ENCODE measurements at places on chromosomes 6 and 20. TPM values are rescaled to one million over a fixed set of nuclear protein-coding genes. Genes with fewer than 3 reads are reported as not detected.

The DNMT3B gene
- 2.4 TPM for total RNA-seq

The POU5F1 gene
- not detected for total RNA-seq

The PLAGL2 gene
- total RNA-seq: 7.4 TPM

The INSM1 gene
- not detected for total RNA-seq

The CST5 gene
- total RNA-seq: not detected

The POPDC3 gene
- not detected for total RNA-seq

GRCh38 chr6:136783495-136784270, 8.6 kb downstream of the MAP3K5 start:
- H3K4me1 ChIP-seq: peaks cover 75% of the 10 kb centered on the region
- no peak for DNase-seq
- no peaks in the 10 kb centered on the region for H3K36me3 ChIP-seq

DNA sequence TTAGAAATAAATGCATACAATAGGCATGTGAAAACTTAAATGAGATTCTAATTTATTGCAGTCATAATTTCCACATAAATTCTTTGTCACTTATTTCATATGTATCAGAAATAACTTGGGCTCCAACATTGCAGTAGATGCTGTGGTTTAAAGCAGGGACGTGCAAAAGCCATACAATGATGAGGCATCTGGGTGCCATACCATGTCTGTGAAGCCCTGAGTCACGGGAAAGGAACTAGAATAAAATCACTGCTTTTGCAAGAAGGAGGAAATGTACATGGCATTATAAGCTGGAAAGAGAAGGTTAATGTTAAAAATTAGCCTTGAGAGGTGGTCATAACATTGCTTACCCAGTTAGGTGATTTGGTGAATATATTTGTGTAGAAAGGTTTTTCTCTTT, 180.4 kb downstream of the SASH1 start:
- peaks cover 42% of the 10 kb centered on the region for H3K36me3 ChIP-seq
- H3K27ac ChIP-seq: no peak overlapping the region
- H3K4me1 ChIP-seq: peaks cover 19% of the 10 kb centered on the region
- H3K4me3 ChIP-seq: no peak overlapping the region
- H3K27me3 ChIP-seq: no peaks in the 10 kb centered on the region

DNA sequence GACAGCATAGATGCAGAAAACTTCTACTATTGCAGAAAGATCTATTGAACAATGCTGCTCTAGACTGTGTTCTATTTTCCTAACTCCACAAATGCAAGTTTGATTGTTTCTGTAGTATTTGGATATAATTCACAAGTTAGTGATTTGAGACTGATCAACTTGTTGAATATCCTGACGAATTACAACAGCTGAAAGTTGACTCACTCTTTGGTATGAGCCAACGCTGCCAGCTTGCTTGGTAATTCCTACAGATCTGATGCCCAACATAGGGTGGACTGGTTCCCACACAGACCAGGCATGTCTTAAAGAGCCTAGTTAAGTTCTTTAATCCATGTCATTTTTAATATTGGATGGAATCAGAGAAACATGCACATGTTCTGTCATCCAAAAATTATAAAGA, 231.0 kb upstream of the RAB32 start:
- DNase-seq: no peak
- no peak overlapping the region for H3K27ac ChIP-seq
- no peaks in the 10 kb centered on the region for H3K4me1 ChIP-seq
- no peaks in the 10 kb centered on the region for H3K27me3 ChIP-seq

- H3K27ac ChIP-seq: no peak overlapping the region
- no peak for DNase-seq
- no peaks in the 10 kb centered on the region for H3K36me3 ChIP-seq
- no peak overlapping the region for H3K4me3 ChIP-seq
- H3K4me1 ChIP-seq: peaks cover 14% of the 10 kb centered on the region
- no peaks in the 10 kb centered on the region for H3K27me3 ChIP-seq
Observed at GRCh38 chr6:34238585-34239499, 2.2 kb downstream of the HMGA1 start.

DNA sequence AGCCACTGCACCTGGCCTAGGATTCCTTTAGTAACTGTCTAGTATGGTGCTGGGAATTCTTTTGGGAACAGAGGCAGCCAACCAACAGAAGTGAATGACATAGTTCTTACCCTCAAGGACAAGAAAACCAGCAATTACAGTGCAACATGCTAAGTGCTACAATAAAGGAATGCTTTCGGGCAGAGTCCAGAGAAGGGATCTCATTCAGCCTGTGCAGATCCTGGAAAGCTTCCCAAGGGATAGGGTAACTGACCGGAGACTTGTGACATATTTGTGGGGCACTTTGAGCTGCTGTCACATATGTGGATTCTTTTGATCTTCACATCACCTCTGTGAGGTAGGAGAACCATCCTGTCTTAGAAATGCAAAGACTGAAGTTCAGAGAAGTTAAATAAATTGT, 46.8 kb downstream of the C6orf15 start:
- H3K4me1 ChIP-seq: peaks cover 17% of the 10 kb centered on the region
- peak overlapping the region; percentile 70 for H3K27ac ChIP-seq
- H3K36me3 ChIP-seq: no peaks in the 10 kb centered on the region
- H3K4me3 ChIP-seq: no peak overlapping the region

DNA sequence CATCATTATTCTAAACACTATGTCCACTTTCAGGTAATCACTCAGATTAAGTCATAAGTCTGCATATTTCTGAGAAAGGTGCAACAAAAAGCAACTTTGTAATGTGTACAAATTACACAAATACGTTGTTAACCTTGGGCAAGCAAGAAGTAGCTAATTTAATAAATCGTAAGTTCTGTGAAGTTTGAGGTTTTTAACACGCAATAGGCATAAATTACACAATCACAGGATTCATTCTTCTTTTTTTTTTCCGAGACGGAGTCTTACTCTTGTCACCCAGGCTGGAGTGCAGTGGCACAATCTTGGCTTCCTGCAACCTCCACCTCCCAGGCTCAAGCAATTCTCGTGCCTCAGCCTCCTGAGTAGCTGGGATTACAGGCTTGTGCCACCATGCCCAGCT, 57.2 kb upstream of the F13A1 start:
- H3K27me3 ChIP-seq: no peaks in the 10 kb centered on the region
- no peak overlapping the region for H3K27ac ChIP-seq
- DNase-seq: no peak
- H3K4me3 ChIP-seq: no peak overlapping the region
- no peaks in the 10 kb centered on the region for H3K4me1 ChIP-seq
- no peaks in the 10 kb centered on the region for H3K36me3 ChIP-seq

DNA sequence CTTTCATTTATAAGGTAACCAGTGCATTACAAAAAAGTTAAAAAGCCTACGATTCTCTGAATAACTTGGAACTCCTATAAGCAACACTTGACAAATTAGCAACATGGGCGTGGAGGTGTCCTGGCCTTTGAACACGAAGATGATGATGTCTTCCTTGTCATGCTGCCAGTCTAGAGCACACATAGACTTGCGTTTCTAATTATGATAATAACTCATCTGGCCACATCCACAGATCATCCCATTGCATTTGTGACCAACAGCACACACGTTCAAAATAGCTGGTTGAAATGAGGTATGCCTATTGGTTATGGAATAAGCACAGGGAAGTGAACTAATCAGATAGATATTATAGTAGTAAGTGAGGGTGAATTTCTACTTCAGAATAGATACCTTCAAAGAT, 608.9 kb downstream of the PRKN start:
- DNase-seq: no peak
- no peaks in the 10 kb centered on the region for H3K4me1 ChIP-seq
- no peaks in the 10 kb centered on the region for H3K27me3 ChIP-seq
- H3K36me3 ChIP-seq: no peaks in the 10 kb centered on the region
- H3K4me3 ChIP-seq: no peak overlapping the region

GRCh38 chr6:132750455-132751248, 7.1 kb downstream of the VNN2 start:
- H3K4me1 ChIP-seq: no peaks in the 10 kb centered on the region
- DNase-seq: no peak
- no peak overlapping the region for H3K27ac ChIP-seq
- H3K36me3 ChIP-seq: no peaks in the 10 kb centered on the region
- H3K27me3 ChIP-seq: no peaks in the 10 kb centered on the region

GRCh38 chr6:17505062-17505476, 95.0 kb upstream of the FAM8A1 start:
- H3K36me3 ChIP-seq: no peaks in the 10 kb centered on the region
- H3K27ac ChIP-seq: no peak overlapping the region
- H3K27me3 ChIP-seq: no peaks in the 10 kb centered on the region

GRCh38 chr6:141421378-141421777, 711.3 kb upstream of the GJE1 start:
- H3K4me3 ChIP-seq: no peak overlapping the region
- no peak overlapping the region for H3K27ac ChIP-seq
- H3K4me1 ChIP-seq: no peaks in the 10 kb centered on the region
- DNase-seq: no peak

GRCh38 chr6:7067305-7067704, 40.5 kb upstream of the RREB1 start:
- peaks cover 4% of the 10 kb centered on the region for H3K4me1 ChIP-seq
- H3K27ac ChIP-seq: peak overlapping the region; percentile 63
- DNase-seq: no peak
- no peak overlapping the region for H3K4me3 ChIP-seq
- H3K36me3 ChIP-seq: no peaks in the 10 kb centered on the region

DNA sequence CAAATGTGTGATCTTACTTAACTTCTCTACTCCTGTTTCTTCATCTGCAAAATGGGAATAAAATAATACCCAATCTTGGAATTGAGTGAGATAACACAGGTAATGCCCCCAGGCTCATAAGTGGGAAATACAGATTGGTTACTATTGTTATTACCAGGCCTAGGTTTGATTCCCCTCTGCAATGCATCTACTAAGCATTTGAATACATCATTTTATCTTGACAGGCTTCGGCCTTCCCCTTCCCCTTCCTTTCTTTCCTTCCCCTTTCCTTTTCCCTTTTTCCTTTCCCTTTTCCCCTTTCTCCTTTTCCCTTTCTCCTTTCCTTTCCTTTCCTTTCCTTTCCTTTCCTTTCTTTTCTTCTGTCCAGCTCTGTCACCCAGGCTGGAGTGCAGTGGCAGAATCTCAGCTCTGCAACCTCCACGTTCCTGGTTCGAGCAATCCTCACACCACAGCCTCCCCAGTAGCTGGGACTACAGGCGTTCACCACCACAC, 7.3 kb upstream of the HNF4A start:
- H3K27ac ChIP-seq: no peak overlapping the region
- H3K4me3 ChIP-seq: no peak overlapping the region
- DNase-seq: no peak
- H3K36me3 ChIP-seq: no peaks in the 10 kb centered on the region
- no peaks in the 10 kb centered on the region for H3K4me1 ChIP-seq

DNA sequence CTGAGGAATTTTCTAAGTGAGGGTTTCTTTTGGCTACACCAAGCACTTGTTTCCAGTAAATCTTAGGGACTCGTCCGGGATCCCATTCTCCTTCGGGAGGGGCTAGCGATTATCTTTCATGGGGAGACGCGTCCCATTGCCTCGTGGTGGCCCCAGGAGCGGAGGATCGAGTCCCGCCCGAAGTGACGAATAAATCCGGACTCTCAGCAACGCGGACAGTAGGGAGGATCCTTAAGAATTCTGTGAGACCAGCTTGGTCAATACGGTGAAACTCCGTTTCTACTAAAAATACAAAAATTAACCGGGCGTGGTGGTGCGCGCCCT, 69.1 kb upstream of the PRSS16 start:
- no peaks in the 10 kb centered on the region for H3K36me3 ChIP-seq
- H3K27ac ChIP-seq: peak overlapping the region; percentile 88
- H3K4me1 ChIP-seq: peaks cover 7% of the 10 kb centered on the region
- H3K27me3 ChIP-seq: no peaks in the 10 kb centered on the region
- peak overlapping the region; percentile 60 for H3K4me3 ChIP-seq

- peaks cover 10% of the 10 kb centered on the region for H3K4me1 ChIP-seq
- no peak overlapping the region for H3K4me3 ChIP-seq
- no peaks in the 10 kb centered on the region for H3K36me3 ChIP-seq
- peak; percentile 34 for DNase-seq
- no peaks in the 10 kb centered on the region for H3K27me3 ChIP-seq
- no peak overlapping the region for H3K27ac ChIP-seq
Observed at GRCh38 chr20:17504898-17505635, 26.1 kb downstream of the BFSP1 start.

GRCh38 chr6:11374036-11375010, 141.9 kb upstream of the NEDD9 start:
- H3K4me1 ChIP-seq: peaks cover 16% of the 10 kb centered on the region
- H3K27ac ChIP-seq: no peak overlapping the region
- H3K4me3 ChIP-seq: no peak overlapping the region
- no peaks in the 10 kb centered on the region for H3K36me3 ChIP-seq
- DNase-seq: no peak

GRCh38 chr6:83510791-83511190, 1.5 kb upstream of the PRSS35 start:
- H3K36me3 ChIP-seq: no peaks in the 10 kb centered on the region
- DNase-seq: no peak
- H3K4me1 ChIP-seq: no peaks in the 10 kb centered on the region
- H3K4me3 ChIP-seq: no peak overlapping the region
- H3K27me3 ChIP-seq: no peaks in the 10 kb centered on the region
- no peak overlapping the region for H3K27ac ChIP-seq

GRCh38 chr6:1729133-1729749, 119.5 kb downstream of the FOXC1 start:
- H3K4me1 ChIP-seq: peaks cover 13% of the 10 kb centered on the region
- no peaks in the 10 kb centered on the region for H3K36me3 ChIP-seq
- DNase-seq: no peak
- no peaks in the 10 kb centered on the region for H3K27me3 ChIP-seq
- H3K4me3 ChIP-seq: no peak overlapping the region

DNA sequence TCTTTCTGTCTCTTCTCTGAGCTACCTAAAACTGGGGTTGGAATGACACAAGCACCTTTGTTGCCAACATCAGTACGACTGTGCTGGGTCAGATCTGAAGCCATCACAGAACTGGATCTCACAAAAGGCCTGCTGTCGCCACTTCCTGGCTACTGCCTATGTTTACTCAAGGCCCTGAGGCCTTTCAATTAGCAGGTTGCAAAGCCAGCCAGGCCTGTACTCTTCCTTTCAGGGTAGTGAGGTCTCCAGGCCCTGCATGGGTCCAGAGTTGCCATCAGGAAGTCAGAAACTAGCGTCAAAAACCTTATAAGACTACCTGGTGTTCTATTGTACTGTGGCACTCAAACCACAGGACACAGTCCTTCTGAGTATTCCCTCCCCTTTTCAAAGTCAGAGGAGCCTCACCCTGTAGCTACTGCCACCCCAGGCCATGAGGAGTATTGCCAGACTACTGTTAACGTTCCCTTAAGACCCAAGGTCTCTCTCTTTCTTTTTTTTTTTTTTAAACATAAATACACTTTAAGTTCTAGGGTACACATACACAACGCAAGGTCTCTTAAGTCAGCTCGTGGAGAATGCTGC, 937.4 kb upstream of the GJE1 start:
- H3K27me3 ChIP-seq: no peaks in the 10 kb centered on the region
- DNase-seq: no peak
- no peak overlapping the region for H3K4me3 ChIP-seq
